ENCODE measurements at places on chromosomes 4 and X.

DNA sequence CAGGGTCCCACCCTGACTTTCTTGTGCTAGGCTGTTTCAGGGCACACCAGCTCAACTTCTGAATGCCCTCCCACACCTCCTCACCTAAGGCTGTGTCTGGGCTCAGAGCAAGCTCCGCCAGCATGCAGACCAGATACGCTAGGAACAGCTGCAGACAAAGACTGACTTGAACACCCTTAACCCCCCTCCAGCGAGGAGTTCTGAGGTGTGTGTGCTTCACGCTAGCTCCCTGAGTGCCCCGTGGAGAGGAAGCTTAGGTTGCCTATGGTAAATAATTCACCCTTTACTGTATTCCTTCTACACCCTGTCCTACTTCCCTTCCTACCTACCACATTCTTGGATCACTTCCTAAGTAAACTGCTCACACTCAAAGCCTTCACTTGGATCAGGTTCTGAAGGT is 115.0 kb downstream of the VCX3B start:
- DNase-seq = no peak

GRCh38 chrX:150569155-150569477 is 695 bp downstream of the MTM1 start:
- no peak for DNase-seq

GRCh38 chr4:2168469-2169319 is 73.2 kb downstream of the HAUS3 start:
- DNase-seq = no peak

DNA sequence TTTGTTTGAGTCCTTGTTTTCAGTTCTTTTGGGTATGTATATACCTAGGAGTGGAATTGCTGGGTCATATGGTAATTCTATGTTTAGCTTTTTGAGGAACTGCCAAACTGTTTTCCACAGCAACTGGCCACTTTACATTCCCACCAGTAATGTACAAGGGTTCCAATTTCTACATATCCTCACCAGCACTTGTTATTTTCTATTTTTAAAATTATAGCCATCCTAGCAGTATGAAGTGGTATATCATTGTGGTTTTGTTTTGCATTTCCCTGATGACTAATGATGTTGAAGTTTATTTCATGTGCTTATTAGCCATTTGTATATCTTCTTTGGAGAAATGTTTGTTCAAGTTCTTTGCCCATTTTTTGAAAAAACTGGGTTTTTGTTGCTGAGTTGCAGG is 39.6 kb downstream of the TMEM164 start:
- DNase-seq = no peak

DNA sequence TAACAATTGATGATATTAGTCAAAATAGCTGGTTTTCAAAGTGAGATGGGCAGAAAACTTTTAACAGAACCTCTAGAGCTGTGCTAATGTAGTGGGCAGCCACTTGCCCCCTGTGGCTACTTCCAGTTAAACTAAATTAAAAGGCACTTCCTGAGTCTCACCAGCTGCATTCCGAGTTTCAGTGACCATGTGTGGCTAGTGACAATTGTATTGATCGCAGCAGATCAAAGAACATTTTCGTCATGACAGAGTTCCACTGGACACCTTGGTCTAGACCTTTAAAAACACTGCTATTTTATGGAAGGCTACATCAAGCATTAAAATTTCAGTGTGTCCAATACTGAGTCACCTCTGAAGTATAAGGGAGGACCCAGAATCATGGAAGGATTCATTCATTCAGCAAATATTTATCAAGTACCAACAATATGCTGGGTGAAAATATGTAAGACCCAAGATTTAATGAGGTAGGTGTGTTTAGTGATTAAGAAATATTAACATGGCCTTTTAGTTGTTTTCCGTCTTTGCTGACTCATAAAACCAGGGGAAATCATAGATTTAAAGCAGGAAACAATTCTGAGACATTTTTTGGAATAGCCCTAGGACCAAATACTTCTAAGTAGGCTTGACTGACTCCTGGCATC is 5.1 kb upstream of the FAT1 start:
- DNase-seq = no peak

DNA sequence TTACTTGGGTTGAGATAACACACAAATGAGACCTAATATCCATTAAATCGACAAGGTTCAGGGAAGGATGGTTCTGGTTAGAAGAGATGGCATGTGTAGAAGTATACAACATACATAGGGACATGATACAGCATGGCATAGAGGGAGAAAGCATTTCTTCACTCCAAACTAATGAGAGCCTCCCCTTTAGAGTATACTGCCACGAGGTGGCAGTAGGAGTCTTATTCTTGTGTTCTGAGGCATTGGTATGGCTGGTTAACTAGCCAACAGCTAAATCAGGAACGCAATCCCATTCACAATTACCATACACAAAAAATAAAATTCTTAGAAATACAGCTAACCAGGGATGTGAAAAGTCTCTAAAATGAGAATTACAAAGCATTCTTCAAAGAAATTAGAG is 29.1 kb upstream of the TRO start:
- DNase-seq = peak; percentile 18

GRCh38 chr4:33924811-33925210 is 2319.5 kb downstream of the ARAP2 start:
- DNase-seq = no peak
